Glomerular endothelial cell (primary cell): ENCODE measurements at places on chromosomes 13 and 19. TPM values are rescaled to one million over a fixed set of nuclear protein-coding genes. Genes with fewer than 3 reads are reported as not detected.

DNA sequence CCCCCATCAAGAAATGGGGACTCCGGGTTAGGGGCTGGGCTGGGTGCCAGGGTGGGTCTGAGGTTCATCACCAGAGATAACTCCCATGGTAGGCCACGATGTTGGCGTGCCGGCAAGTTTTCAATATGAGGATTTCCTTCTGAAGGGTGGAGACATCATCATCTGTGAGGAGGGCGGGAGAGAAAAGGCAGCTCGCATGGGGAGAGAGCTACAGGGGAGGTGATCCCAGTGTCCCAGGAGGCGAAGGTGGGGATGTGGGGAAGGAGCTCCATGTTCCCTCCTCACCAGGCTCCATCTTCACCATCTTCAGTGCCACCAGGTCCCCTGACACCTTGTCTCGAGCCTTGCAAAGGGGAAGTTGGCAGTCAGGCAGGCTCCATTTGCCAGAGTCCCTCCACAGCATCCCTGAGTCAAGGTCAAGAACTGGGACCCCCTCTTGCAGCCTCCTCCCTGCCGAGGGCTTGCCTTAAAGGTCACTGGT is 430 bp downstream of the MAP4K1 start:
- no peak for DNase-seq

GRCh38 chr13:66700117-66700601 is 530.0 kb downstream of the PCDH9 start:
- DNase-seq: no peak

- no peak for DNase-seq
Measured at GRCh38 chr13:94196413-94196812, 283.1 kb downstream of the DCT start.

CEACAM3 gene
- not detected in 2 replicates for total RNA-seq

CEACAM8 gene
- total RNA-seq: not detected in 2 replicates

C13orf42 gene
- total RNA-seq: not detected in 2 replicates
